ENCODE measurements at places on chromosomes 7 and 10.

DNA sequence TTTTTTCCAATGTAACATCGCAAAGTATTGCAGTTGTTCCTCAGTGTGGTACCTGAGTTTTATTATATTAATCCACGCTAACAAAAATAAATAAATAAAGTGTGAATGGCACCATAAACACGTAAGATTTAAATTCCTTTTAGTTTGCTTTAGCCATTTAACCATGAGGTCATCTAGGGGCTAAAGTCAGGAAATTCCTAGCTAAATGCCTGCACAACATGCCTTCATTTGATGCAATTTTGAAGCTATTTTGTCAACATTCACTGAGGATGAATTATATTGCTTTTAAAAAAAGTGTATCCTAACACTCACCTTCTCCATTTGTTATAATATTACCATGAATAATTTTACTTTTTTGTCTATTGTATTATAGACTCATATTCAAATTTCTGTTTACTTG, 714.4 kb downstream of the GATA3 start:
- peak; percentile 4 for DNase-seq

DNA sequence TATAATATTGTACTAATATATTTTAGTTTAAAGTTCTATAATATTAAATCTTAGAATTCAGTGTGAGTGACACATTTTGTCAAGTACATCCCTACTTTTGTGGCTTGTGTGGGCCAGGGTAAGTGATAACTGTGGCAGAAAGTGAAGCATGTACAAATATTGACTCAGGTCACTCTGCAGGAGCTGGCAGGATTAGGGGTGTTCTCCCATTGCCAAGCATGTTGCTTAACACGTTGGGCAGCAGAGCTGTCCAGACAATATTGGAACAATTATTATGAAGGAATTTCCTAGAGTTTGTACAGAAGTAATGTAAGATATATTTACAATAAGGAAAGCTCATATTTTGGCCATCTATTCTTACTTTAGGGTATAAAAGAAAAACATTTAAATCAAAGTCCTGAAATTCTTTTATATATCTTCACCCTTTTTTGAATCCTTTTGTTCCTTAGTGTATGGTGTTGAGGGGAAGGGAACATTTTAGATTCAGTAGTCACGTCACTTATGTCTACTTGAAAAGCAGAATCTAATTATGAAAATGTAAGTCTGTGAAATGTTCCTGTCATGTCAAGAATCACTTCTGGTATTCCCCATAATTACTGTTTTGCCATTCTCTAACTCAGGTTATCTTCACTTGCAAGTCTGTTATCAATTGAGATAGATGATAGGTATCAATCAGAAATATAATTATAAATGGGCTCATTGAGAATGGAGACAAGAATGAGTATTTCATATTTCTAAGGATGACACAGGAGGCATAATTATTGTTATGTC, 4.0 kb downstream of the HDAC9 start:
- DNase-seq = no peak

GRCh38 chr10:15763006-15763405, 43.3 kb upstream of the ITGA8 start:
- no peak for DNase-seq

- DNase-seq = no peak
These were observed 40.6 kb upstream of the WAC start for GRCh38 chr10:28492116-28492920.

DNA sequence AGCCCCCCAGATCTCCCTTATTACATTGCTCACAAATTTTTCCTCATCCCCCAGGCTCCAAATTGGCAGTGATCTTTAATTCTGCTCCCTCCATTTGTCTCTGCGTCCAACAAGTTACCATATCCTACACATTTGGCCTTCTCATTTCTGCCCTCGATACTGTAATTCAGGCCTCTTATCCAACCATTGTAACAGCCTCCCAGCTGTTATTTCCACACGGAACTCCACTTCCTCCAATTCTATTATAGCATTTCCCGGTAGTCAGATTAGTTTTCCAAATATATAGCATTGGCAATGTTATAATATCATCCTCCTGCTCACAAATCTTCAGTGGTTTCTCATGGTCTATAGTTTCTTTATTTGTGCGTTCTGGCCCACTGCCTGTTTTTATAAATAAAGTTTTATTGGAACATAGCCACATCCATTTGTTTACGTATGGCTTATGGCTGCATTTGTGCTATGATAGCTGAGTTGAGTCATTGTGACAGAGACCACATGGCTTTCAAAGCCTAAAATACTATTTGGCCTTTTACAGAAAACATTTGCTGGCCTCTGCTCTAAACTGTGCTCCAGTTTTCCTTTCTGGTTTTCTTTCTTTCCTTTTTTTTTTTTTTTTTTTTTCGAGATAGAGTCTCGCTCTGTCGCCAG, 126.5 kb upstream of the ZNF438 start:
- DNase-seq = no peak

GRCh38 chr10:70292004-70292403, 8.2 kb upstream of the NPFFR1 start:
- no peak for DNase-seq

DNA sequence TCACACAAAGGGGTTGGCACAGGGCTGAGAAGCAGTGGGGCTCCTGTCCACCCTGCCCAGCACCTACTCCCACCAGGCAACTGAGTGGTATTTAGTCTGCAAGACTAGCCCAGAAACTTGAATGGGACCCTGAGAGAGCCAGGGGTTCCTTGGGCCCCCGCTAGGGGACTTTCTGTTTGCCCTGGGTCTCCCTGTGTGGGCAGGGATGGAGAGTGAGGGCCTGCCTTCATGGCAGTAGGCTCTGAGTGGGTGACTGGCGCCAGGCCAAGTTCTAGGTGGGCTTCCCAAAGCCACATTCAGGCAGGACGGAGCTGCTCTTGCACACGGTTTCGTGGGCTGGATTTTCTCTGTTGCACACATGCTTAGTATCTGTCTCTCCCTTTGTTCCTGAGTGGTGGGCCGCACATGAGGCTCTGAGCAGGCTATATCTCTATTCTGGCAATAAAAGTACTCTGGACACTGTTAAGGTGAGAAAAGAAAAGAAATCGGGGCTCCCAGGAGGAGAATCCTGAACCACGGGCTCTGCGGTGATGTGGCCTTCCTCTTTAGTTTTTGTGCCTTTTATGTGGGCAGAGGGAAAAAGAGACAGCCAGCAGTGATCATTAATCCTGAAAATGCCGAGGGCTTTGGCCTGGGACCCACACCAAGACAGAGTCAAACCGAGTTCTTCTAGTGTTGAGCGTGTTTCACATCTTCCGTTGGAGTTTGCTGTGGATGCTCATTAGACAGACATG, 26.9 kb downstream of the IL2RA start:
- no peak for DNase-seq

DNA sequence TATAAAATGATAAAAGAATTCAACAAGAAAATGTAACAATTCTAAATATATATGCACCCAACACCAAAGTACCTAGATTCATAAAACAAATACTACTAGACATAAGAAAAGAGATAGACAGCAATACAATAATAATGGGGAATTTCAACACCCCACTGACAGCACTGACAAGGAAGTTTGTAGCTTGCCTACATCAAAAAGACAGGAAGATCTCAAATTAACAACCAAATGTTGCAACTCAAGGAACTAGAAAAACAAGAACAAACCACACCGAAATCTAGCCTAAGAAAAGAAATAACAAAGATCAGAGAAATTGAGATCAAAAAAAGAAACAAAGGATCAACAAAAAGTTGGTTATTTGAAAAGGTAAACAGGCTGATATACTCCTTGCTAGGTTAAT, 36.5 kb upstream of the TNKS2 start:
- no peak for DNase-seq

GRCh38 chr10:57849691-57850357, 417.9 kb downstream of the IPMK start:
- DNase-seq = peak; percentile 35

DNA sequence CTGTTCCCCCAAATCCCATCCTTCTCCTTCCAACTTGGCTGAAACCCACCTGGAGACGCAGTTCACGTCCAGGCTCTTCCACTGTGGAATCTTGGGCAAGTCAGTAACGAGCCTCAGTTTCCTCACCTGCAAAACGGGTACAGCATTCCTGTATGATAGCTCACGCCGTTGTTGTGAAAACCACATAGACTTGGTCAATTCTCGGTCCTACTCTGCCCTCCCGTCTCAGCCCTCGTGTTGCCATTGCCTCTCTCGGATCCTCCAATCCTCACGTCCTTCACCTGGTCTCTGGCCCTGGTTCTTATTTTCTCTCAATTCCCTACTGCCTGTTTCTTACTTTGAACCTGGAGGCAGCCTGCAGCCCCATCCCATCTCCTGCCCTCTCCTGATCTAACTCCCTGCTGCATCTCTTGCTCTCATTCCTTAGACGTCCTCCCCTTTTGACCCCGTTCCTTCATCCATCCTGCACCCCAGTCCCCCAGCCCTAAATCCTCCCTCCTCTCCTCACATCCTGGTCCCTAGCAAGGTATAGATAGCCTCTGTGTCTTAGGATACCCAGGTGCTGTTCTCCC, 2.0 kb upstream of the MUC12 start:
- peak; percentile 35 for DNase-seq

GRCh38 chr7:84790882-84791281, 396.0 kb downstream of the SEMA3D start:
- no peak for DNase-seq

DNA sequence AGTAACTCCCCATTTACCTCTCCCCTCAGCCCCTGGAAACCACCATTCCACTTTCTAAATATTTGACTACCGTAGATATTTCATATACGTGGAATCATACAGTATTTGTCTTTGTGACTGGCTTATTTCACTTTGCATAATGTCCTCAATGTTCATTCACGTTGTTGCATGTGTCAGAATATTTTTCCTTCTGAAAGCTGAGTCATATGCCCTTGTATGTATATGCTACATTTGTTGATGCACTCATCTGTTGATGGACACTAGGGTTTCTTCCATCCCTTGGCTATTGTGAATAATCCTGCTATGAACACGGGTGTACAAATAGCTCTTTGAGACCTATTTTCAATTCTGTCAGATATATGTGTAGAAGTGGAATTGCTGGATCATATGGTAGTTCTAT, 25.8 kb upstream of the TSPAN13 start:
- no peak for DNase-seq

DNA sequence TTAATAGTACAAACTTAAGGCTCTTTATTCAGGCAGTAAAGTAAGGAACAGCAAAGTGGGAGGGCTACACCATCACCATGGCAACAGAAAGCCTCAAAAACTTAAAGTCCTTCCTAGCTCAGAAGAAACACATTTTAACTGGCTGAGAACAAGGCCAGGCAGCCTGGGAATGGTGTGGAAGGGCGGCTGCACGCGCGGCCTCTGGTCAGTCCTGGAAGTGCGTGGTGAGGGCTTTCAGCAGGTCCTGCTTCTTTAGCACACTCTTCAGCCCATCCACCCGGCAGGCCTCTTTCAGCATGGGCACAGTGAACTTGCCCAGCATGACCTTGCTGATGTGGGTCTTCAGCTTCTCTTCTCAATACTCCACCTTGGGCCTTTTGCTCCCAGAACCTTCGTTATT, 133.0 kb downstream of the CYP26A1 start:
- DNase-seq = no peak

DNA sequence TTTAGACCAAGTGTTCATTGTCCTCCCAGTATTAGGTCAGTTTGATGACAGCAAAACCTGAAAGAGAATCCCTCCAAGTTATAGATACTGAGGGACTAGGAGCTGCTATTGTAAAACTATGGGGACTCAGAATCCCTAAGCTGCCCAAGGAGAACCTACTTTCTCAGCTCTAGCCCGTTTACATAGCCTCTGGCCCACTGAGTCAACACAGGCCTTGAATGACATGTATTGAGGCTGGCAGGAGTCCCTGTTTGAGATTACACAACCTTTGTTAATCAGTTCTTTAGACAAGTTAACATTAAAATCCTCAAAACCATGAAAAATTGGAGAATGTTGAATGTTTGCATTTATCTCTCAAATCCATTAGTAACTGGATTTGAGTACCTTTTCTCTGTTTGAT, 1079.0 kb downstream of the KCNMA1 start:
- DNase-seq = no peak

GRCh38 chr10:128527711-128528110, 401.5 kb upstream of the MKI67 start:
- peak; percentile 44 for DNase-seq

- DNase-seq = no peak
These were observed 30.6 kb downstream of the APBB1IP start for GRCh38 chr10:26468700-26469099.

- no peak for DNase-seq
These were observed 14.1 kb downstream of the NPFFR1 start for GRCh38 chr10:70269741-70270140.

- no peak for DNase-seq
These were observed 13.8 kb upstream of the JCAD start for GRCh38 chr10:30073045-30073766.

All from eye (tissue), 1 donor.